A549 (cell line): ENCODE measurements at places on chromosomes 11 and 22. TPM values are rescaled to one million over a fixed set of nuclear protein-coding genes. Genes with fewer than 3 reads are reported as not detected.

Gene MMP10
- 0.13 to 0.17 TPM (median 0.13 TPM) in 3 replicates for polyA plus RNA-seq

Gene YPEL4
- polyA plus RNA-seq, result 0.04 to 0.06 TPM in 2 of 3 replicates, not detected in the other

Gene CALCA
- not detected in 3 replicates for polyA plus RNA-seq

DNA sequence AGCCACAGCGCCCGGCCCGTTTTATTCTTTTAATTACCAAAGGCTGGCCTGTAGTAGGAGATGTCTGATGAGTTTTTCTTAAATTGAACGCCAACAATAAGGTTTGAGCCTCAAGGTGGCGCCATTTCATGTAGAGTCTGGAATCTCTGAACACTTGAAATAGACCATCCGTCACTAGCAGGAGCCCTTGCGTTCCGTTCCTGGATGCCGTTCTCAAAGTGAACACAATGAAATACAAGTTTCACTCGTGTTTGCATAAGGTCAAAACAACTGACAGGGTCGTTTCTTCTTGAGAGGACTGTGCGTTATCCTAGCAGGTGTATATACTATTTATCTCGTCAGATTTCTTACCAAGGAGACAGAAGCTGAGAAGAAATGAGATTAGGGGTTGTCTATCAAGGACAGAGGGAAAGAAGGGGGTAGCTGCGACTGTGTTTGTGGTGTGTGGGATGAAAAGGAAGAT lies 18.7 kb upstream of the SCGB1D1 start:
- peak; percentile 88 for DNase-seq

DNA sequence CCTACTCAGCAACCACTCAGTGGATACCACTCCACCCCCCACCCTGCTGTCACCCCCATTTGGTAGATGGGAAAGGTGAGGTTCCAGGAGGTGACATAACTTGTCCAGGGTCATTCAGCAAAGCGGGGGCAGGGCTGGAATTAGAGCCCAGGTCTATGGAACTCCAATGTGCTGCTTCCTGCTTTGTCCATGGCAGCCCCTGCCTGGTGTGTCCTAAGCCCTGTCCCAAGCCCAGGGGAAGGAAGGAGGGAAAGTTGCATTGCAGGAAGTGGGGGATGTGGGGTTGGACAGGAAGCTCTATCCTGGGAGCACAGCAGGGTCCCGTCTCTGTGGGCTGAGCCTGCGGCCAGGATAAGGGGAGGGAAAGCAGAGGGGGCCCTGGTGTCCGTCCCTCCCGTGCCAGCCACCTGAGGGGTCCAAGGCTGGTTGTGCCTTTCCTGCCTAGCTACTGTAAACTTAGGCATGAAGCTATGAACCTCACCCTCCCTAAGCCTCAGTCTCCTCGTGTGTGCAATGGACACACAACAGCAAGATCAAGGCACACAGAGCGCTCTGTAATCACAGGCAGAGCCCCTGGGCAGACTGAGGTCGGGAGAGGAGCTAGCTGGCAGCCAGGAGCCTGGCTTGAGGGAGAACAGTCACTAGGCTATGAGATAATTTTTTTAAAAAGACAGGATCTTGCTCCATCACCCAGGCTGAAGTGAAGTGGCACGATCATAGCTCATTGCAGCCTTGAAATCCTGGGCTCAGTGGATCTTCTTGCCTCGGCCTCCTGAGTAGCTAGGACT lies 12.9 kb downstream of the GAL3ST1 start:
- no peak for DNase-seq

DNA sequence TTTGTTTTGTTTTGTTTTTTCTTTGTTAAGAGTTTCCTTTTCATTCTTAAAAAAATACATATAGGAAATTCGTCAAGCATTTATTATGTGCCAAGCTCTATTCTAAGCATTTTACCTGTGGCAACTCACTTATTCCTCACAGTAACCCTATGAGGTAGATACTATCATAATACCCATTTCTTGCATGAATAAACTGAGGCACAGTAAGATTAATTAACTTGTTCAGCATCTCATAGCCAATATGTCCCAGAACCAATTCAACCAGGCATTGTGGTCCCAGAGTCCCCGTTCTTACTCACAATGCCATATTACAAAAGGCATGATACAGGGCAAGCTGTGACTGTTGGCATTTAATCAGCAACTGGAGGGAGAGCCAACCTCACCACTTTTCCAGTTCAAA lies 83.7 kb downstream of the RAB30 start:
- DNase-seq, result no peak
